ENCODE measurements at places on chromosomes 1 and 21.

GRCh38 chr1:205449750-205450443 is 5.9 kb downstream of the BLACAT1 start:
- DNase-seq = peak; percentile 19

- no peak for DNase-seq
These were observed 2.5 kb downstream of the METTL13 start for GRCh38 chr1:171783816-171784530.

DNA sequence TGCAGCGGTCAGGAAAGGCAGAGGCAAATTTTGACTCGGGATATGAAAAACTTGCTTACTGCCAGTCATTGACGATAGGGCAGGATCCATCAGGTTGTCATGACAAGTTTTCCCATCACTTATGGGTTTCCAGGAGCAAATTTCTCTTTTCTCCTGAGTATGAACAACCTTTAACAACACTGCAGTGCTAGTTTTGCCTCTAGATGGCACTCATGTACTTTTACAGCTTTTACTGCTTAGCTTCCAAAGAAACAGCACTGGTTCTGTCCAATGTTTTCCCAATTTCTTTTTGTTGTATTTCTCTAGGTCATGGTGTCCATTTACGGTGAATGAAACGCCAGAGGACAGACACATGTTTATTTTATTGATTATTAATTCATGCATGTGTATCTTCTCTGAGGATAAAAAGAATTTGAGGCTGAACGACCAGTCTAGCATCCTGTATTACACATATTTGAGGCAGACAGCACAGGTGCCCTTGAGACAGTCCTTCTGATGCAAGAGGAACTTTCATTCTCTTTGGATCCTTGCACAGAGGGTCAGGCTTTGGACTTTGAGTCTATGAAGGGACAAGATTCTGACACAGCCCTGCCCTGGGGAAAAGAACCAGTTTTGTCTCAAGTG is 112.3 kb upstream of the TRABD2B start:
- DNase-seq = no peak

GRCh38 chr1:190476806-190477205 is 858 bp downstream of the BRINP3 start:
- no peak for DNase-seq

DNA sequence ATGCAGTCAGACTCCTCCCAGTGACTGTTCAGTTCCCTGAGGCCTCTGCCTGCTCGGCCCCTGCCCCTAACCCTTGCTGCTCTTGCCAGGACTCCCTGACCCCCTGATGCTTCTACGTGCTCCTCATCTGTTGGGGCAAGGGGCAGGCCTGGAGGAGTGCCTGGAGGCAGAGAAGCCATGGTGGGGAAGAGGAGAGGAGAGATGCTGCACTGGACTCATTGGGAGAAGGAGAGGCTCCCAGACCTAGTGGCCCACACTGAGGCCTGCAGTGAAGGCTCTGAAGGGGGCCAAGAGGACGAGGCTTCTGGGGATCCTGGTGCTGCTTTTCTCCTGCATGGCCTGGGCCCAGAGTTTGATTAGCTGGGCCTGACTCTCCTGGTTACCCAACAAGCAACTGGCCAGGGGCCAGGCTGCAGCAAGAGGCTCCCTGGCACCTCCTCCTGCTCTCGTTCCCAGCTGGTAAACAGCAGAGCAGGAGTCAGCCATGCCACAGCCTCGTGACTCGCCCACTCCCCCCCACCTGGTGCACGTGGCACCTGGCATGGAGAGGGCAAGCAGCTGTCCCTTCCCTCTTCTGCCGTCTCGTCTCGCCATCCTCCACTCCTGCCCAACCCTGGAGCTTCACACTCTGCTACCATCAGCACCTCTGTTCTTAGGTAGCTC is 847 bp upstream of the RORC start:
- DNase-seq = no peak

GRCh38 chr21:25459993-25460392 is 147.3 kb downstream of the MRPL39 start:
- DNase-seq = no peak

GRCh38 chr1:1264868-1265272 is 8.8 kb downstream of the UBE2J2 start:
- no peak for DNase-seq

DNA sequence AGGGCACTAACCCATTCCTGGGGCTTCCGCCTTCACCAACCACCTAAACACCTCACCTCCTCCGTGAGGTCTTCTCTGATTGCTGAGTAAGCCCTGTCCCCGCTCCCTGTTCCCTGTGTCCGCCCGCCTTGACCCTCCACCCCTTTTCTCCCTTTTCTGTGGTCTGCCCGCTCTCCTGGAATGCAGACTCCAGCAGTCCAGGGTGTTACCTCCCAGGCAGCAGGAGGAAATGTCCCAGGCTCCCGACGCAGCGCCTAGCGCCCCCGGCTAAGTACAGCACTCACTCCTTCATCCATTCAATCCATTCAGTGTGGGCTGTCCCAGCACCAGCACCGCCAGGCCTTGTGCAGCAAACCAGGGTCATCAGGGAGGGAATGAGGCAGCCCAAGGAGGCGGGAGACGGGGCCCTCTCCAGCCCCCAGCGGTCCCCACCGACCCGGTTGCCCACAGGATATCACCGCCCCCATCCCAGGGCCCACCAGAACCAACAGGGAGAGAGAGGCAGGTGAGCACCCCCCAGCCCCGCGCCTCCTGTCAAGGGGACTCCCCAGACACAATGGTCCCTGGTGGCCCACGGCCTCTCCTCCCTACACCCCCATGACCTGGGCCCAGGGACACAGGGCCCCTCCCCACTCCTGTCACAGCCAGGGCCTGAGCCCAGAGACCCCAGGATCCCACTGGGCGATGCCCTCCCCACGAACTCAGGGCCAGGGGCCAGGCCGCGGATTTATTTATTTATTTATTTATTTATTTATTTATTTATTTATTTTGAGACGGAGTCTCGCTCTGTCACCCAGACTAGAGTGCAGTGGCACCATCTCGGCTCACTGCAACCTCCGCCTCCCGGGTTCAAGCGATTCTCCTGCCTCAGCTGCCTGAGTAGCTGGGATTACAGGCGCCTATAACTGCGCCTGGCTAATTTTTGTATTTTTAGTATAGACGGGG is 10.2 kb downstream of the TNFRSF14 start:
- DNase-seq = no peak

GRCh38 chr1:220804202-220804586 is 17.5 kb downstream of the MTARC1 start:
- no peak for DNase-seq

- no peak for DNase-seq
These were observed 143.2 kb downstream of the KCTD3 start for GRCh38 chr1:215710036-215710898.

DNA sequence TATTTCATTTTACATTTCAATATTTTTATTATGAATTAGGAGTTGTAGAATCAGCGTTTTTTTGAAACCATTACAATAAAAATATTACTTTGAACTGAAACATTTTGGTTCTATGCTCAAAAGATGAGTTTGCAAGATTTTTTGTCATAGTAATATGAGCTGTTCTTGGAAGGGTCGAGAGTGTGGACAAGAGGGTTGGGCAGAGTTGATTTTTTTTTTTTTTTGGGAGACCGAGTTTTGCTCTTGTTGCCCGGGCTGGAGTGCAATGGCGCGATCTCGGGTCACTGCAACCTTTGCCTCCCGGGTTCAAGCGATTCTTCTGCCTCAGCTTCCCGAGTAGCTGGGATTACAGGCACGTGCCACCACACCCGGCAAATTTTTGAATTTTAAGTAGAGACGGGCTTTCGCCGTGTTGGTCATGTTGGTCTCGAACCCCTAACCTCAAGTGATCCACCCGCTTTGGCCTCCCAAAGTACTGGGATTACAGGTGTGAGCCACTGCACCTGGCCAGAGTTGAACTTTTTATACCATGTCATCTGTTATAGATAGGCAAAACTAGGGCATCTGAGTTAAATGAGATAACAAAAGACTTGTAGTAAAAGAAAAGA is 3.3 kb downstream of the CACYBP start:
- DNase-seq = no peak

- peak; percentile 66 for DNase-seq
These were observed 13.6 kb upstream of the MCOLN3 start for GRCh38 chr1:85061711-85062424.

DNA sequence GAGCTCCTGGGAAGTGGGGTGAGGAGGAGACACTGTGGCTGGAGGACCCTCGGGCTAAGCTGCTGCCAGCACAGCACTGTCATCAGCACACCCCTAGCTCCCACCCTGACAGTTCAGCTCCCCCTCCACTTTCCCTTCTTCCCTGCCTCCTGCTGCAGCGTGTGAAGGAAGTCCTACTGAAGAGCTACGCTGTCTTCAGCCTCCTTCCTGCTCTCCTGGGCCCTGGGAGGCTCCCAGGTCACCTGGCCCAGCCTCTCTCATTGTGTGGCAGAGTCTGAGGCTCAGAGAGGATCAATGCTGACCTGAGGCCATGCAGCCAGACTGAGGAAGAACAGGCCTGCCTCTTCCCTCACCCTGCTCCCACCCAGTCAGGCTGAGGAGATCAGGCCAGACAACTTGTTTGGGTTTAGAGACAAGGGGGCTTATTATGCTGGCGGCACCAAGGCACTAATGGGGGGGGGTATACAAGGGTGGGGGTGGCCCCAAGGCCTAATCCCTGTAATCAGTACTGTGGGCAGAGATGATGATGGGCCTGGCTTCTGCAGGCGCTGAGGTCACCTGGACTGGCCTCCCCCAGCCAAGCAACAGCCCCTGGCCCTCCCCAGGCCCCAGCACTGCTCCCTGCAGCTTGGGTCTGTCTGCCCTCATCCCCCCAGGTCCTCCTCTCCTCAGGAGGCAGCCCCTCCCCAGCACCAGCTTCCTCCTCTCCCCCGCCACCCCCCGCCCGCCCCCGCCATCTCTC is 9.1 kb downstream of the NES start:
- DNase-seq = no peak

GRCh38 chr1:173255214-173255813 is 48.2 kb upstream of the TNFSF4 start:
- DNase-seq = no peak

- no peak for DNase-seq
These were observed 6.0 kb upstream of the KRTAP8-1 start for GRCh38 chr21:30818837-30819610.

GRCh38 chr1:37515185-37516034 is 844 bp upstream of the MEAF6 start:
- DNase-seq = no peak

DNA sequence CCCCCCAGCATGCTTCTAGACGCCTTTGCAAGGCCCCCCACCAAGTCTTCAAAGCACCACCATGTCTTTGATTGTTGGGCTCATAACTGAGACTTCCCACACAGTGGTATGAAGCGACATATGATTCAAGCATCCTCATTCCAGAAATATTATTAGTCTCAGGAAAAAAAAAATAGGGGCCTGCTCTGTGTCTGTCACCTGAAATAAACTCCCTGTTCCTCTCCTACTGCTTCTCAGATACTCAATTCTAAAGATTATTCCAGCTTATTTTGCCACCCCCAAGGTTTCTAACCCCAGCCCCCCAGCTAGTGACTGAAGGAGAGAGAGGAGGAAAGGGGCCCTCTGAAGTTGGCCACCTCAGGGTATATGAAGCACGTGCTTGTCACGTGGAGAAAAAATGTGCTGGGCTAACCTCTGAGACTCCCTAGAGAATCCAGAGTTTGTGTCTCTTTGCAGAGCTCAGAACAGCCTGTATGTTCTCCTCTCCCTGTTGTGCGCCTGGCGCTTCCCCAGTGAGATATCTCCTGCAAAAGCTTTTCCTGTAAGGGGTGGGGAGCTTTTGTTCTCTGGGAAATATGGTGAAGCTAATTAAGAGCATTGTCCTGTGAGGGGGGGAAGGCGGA is 35.9 kb upstream of the RASAL2 start:
- no peak for DNase-seq

- no peak for DNase-seq
These were observed 22.5 kb upstream of the PEF1 start for GRCh38 chr1:31667065-31667785.

DNA sequence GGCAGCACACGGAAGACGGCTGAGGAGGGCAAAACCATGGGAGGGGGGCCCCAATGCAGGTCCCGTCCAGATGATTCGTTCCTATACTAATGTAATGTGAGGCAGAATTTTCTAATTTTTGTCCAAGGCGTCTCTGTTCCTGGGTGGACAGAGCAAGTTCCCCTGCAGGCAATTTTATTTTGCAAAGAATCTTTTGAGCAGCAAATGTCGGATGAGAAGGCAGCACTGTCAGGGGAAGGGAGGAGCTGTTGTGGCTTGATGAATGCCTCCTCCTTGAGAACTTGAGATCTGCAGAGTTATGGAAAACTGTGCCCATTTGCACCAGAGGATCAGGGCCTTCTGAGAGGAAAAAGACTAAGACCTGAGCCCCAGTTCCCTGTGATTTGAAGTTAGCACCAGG is 17.3 kb downstream of the SLC1A7 start:
- DNase-seq = no peak

DNA sequence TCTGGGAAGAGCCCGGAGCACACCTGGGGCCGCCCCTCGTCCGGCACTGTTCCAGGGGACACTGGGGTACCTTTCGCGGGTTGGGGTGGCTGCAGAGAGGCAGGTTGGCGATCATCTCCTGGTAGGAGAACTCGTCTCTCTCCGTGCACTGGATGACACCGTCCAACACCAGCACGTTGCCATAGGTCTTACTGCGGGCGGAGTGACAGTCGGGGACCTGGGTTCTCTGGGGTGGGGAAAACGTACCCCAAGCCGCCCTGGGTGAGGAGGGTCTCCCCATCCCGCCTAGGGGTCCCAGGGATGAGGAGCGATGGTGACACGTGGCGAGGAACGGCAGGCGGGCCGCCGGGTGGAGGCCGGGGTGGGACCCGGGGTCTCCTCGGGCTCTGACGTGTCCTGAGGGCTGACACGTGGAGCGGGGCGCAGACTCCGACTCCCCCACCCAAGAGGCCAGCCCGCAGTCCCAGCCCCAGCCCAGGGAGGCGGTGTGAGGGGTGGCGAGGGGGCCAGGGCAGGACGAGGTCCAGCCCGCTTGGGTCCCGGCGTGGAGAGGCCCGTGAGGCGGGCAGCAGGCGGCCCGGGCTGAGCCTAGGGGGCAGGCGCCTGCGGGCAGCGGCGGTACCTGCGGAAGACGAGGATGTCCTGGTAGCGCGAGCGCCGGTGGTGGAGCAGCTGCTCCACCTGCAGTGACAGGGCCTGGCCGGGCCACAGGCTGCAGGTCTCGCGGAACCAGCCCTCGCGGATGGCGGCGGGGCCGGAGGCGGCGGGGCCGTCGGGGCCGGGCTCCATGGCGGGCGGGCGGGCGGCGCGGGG is 457 bp downstream of the SRM start:
- no peak for DNase-seq
